ENCODE measurements at places on chromosomes 11 and 22. TPM values are rescaled to one million over a fixed set of nuclear protein-coding genes. Genes with fewer than 3 reads are reported as not detected.

OSBPL5 gene
- total RNA-seq = 64.2 TPM

ANGPTL5 gene
- total RNA-seq = 4.2 TPM

OR52N4 gene
- total RNA-seq = not detected

VPS11 gene
- 42.2 TPM for total RNA-seq

RAD9A gene
- 6.6 TPM for total RNA-seq

MS4A2 gene
- total RNA-seq = 0.75 TPM
